ENCODE measurements at places on chromosomes 3 and 15.

- no peak for DNase-seq
Measured at GRCh38 chr15:69718436-69718835, 265.8 kb downstream of the RPLP1 start.

GRCh38 chr3:156171281-156172267 is 51.2 kb downstream of the KCNAB1 start:
- DNase-seq = no peak

- no peak for DNase-seq
Measured at GRCh38 chr3:191781044-191781443, 320.1 kb downstream of the PYDC2 start.

- DNase-seq = no peak
Measured at GRCh38 chr15:56356616-56357015, 8.6 kb upstream of the TEX9 start.

- DNase-seq = no peak
Measured at GRCh38 chr3:150184426-150185071, 213.9 kb upstream of the PFN2 start.

DNA sequence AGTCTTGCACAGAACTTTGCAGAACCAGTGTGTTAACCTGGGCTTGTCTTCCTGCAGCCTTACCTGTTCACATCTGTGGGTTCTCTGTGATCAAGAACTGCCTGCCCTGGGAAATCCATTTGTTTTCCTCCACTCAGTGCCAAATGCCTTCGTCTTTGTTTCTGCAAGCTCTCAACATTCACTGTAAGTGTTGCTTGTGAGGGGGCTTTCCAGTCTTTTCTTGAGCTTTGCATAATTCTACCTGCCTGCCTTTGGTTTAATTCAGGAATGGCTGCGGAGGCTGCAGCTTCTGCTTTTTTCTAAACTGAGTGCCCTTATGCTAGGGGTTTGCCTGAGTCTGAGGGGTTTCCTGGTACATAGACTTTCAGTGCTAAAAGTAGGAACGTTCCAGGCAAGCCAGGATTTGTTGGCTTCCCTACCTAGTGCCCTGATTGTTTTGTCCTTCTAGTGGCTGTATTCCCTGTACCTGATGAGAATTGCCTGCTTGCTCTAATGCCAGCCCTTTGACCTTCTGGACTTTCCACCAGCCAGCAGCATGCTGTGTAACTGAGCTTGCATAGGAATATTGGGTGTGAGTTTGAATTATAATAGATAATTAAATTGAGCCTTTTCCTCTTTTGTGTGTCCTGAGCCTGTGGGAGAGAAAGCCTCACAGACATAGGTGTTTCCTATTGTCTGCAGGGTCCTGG is 96.6 kb upstream of the CLSTN2 start:
- no peak for DNase-seq

GRCh38 chr3:168534761-168535160 is 439.0 kb upstream of the GOLIM4 start:
- DNase-seq = no peak

DNA sequence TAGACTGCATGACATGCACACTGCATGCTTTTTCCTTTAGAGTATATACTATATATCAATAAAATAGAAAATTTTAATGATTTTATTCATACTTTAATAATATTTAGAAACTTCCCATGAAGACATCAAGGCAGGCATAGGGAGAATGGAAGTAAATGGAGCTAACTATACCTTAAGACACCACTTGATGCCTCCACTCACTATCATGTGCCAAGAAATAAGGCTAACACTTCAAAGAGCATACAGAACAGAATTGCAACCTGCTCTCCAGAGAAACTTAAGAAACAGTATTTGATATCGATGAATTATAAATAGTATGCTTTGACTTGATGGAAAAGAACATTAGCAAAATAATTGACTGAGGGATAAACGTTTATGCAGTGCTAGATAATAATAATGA is 192.6 kb upstream of the MBNL1 start:
- DNase-seq = no peak

DNA sequence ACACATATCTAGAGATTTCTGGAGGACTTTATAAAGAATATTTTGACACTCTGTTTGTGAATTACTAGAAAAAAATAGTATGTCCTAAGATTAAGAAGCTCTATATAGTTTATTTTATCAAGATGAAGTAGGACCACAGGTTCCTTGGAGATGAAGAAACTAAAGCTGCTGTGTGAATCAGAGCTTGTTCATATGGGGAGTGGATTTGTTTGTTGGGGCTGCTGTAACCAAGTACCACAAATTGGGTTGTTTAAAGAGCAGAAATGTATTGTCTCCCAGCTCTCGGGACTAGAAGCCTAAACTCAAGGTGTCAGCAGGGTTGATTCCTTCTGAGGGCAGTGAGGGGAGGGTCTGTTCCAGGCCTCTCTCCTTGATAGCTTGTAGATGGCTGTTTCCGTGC is 270.6 kb upstream of the UMPS start:
- DNase-seq = no peak

DNA sequence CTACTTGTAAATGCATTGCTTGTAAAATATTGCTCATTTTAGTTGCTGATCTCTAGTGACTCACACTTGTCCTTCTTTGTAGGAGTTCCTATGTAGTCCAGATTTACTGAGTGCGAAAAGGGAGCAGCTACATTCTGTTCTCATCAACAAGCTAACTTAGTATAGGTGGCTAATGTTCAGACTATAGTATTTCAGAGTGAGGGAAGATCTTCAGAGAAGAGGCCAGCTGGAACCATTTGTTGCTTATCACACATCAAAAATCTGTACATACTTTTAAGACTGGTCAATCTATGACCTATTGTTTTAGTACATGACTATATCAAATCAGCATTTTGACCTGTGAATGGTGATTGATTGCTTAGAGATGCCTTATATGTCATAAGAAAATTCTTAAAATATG is 71.3 kb upstream of the THSD4 start:
- DNase-seq = no peak

- DNase-seq = no peak
Measured at GRCh38 chr3:118859950-118860349, 174.7 kb downstream of the IGSF11 start.

GRCh38 chr15:101156509-101157159 is 95.2 kb downstream of the CHSY1 start:
- DNase-seq = no peak

GRCh38 chr15:60913900-60914299 is 315.2 kb downstream of the RORA start:
- no peak for DNase-seq

DNA sequence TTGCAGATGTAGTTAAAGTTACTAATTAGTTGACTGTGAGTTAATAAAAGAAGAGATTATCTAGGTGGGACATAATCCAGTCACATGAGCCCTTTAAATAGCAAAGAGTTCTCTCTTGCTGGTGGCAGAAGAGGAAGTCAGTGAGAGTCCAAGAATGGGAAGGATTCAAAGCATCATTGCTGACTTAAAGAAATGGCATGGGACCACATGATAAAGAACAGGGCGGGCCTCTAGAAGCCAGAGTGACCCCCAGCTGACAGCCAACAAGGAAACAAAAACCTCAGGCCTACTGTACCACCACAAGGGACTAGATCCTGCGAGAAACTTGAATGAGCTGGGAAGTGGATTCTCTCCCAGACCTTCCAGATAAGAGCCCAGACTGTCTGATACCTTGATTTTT is 447.2 kb upstream of the CCDC54 start:
- no peak for DNase-seq

DNA sequence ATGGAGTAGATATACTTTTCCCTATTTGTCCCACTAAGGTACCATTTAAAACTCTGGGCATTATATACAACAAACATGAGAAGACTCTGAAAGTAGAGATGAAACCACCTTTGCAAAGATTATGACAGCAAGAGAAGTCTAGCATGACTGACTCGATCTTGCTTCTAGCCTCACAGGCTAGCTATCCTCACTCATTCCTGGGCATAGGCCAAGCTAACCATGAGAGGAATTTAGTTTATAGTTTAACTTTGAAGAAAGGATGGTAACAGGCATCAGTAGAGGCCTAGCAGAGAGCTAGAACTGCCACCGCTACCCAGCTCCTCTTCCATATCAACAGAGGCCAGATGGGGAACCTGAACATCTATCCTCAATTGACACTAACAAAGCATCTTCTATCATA is 63.5 kb upstream of the FSIP1 start:
- no peak for DNase-seq

DNA sequence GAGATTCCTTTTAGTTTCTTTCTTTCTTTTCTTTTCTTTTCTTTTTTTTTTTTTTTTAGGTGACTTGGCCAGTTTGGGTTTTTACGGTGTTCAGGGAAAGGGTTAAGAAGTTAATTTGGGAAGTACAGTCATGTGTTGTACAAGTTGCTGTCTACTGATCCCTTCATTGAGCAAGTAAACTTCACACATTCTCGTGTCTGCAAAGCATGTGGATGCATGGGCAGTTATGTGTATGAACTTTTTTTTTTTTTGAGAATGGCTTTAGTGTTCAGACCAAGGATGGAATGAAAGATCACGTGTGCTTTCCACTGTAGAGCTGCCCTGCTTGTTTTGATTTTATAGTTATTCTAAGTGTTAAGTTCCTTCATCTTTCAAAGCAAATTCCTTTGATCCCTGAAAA is 132.3 kb downstream of the PGPEP1L start:
- DNase-seq = no peak

- no peak for DNase-seq
Measured at GRCh38 chr15:93121107-93121506, 32.1 kb upstream of the RGMA start.

DNA sequence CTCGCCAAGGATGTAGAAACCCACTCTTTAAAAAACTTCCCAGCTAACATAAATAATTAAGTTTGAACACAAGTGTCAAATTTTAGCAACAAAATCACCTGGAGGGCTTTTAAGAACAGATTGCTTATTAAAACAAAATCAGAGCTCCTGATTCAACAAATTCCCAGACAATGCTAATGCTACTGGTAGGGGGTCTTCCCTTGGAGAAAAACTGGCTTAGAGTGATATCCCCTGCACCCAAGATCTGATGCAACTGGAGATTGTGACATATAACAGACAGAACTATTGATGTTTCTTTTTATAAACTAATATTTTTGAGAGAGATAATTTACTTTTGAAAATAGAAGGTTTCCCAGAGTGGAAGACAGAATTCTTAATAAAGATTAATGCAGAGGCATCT is 19.9 kb downstream of the IGSF10 start:
- DNase-seq = no peak

GRCh38 chr15:91075739-91076138 is 24.3 kb upstream of the SV2B start:
- no peak for DNase-seq

- DNase-seq = no peak
Measured at GRCh38 chr3:105829871-105830622, 38.8 kb downstream of the CBLB start.

DNA sequence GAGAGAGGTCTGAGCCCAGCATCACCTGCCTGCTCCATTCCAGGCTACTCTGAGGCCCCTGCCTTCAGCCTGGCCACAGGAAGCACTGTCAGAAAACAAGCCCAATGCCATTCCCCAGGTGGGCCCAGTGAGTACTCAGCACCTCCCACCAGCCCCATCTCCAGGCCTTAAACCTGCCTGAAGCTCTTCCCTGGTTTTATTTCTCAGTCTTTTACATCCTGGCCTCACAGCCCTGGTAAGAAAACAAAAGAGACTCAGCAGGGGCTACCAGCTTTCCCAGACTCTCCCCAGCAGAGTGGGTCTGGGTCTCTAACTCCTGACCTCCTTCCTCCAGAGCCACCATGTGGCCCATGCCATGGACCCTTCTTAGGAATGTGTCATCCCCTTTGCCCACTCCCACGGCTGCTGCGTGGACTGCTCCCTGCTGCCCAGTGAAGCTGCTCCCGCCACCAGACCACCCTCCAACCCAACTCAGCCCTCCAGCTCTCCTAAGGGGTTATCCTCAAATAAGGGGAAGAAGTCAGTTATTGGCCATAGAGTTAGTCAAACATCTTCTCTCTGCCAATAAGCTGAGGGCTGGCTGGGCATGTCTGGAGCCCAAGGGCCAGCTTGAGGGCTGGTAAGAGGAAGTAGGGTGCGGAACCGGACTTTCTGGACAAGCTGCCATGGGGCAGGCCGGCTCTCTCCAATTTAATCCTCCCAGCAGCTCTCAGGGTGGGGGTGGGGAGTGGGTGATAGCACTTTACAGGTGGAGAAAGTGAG is 116.7 kb upstream of the LINGO1 start:
- DNase-seq = no peak

GRCh38 chr15:101168898-101169494 is 82.9 kb downstream of the CHSY1 start:
- no peak for DNase-seq

Data from right kidney (tissue), 9 donors.